NCI-H226 (cell line): ENCODE measurements at places on chromosomes 1 and 21.

GRCh38 chr21:17359781-17360180, 153.1 kb upstream of the CXADR start:
- no peak for DNase-seq

DNA sequence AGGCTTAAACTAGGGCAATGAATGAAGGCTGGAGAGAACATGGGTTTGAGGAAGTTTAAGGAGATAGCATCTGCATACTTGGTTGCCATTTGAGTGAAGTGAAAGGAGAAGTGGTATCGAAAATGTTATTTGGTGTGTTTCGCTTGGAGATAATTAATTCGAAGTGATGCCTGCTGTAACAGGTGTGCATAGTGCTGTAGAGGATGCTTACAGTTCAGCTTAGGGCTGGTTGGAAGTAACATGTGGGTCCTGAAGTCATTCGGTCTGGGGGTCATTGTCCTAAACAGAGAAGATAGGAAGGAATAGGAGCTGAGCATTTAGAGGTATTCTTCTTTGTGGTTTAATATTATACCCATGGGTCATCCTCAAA, 301 bp upstream of the NUDT17 start:
- no peak for DNase-seq

GRCh38 chr1:67759066-67759465, 74.1 kb downstream of the GADD45A start:
- no peak for DNase-seq

GRCh38 chr1:114671011-114671938, 1.4 kb upstream of the DENND2C start:
- peak; percentile 2 for DNase-seq

GRCh38 chr1:43999455-43999854, 8.1 kb downstream of the CCDC24 start:
- DNase-seq: peak; percentile 84

- no peak for DNase-seq
Measured at GRCh38 chr1:25566730-25567341, 23.4 kb downstream of the LDLRAP1 start.

DNA sequence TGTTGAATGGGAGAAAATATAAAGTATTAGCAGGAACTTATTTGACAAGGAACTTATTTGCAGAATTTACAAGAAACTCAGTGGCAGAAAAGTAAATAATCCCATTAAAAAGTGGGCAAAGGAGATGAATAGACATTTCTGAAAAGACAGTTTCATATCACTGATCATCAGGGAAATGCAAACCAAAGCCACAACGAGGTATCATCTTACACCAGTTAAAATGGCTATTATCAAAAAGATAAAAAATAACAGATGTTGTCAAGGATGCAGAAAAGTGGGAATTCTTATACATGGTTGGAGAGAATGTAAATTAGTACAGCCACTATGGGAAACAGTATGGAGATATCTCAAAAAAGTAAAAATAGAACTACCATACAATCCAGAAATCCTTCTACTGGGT, 61.0 kb downstream of the SYT14 start:
- DNase-seq: no peak

DNA sequence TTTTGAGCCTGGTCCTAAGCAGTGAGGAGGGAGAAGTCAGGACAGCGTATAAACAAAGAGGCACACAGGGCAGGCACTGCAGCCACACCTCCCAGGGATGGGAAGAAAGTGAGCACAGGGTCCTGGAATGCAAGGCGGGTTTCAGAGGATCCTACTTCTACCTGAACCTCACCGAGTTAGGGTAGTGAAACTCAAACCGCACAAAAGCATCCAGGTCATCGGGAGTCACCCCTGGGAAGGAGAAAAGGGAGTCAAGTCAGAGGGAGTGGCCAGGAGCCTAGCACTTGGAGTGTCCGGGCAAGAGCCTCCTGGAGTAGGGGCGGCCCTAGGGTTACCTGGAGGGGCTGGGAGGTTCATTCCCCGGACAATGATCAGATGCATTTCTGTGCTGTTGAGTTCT, 10.6 kb downstream of the CC2D1B start:
- no peak for DNase-seq

DNA sequence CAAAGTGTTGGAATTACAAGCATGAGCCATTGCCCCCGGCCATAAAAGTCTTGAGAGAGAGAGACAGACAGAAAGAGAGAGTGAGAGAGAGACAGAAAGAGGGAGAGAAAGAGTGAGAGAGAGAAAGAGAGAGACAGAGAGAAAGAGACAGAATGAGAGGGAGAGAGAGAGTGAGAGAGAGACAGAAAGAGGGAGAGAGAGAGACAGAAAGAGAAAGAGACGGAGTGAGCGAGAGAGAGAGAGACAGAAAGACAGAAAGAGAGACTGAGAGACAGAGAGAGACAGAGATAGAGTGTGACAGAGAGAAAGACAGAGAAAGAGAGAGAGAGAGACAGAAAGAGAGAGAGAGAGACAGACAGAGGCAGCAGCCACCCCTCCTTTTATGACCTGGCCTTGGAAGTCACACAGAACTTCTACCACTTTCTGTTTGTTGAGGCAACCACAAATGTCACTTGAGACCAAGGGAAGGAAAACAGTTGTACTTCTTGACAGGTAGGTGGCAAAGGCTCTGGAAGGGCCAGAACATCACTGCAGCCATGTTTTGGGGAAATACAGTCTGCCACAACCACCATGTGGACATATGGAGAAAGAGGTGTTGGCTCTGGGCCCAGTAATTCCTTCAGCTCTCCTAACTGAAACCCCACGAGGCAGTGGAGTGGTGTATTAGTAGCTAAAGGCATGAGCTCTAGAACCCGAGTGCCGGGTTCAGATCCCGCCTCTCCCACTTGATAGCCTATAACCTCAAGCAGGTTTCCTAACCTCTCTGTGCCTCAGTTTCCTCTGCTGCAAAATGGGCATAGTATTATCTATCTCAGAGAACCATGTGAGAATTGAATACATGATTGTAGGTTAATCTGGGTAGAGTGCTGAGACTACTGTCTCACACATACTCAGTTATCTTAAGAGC, 50.6 kb downstream of the TNFRSF8 start:
- peak; percentile 12 for DNase-seq

DNA sequence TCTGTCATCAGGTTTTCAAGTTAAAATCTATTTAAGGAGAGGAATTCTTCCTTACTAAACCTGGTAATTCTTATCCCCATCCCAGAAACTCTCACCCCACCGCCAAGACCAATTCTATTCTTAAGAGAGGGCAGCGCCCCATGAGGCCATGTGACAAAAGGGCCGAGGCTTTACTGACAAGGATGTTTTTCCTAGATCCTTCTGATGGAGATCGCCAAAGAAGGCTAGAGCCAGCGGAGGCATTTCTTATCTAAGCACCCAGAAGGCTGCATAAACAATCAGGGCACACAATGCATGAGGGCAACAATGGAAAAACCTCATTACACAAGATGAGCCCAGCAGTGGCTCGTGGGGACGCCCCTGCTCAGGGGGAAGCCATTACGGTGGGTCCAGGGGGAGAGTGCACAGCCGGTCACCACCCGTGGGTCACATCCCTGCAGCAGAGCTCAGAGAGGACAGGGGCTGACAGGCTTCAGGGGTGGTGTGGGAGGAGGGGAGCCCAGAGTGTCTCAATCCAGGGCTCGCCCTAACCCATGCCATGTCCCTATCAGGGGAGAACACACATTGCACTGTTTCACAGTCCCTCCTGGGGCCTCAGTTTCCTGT, 88.7 kb downstream of the ITPKB start:
- no peak for DNase-seq

DNA sequence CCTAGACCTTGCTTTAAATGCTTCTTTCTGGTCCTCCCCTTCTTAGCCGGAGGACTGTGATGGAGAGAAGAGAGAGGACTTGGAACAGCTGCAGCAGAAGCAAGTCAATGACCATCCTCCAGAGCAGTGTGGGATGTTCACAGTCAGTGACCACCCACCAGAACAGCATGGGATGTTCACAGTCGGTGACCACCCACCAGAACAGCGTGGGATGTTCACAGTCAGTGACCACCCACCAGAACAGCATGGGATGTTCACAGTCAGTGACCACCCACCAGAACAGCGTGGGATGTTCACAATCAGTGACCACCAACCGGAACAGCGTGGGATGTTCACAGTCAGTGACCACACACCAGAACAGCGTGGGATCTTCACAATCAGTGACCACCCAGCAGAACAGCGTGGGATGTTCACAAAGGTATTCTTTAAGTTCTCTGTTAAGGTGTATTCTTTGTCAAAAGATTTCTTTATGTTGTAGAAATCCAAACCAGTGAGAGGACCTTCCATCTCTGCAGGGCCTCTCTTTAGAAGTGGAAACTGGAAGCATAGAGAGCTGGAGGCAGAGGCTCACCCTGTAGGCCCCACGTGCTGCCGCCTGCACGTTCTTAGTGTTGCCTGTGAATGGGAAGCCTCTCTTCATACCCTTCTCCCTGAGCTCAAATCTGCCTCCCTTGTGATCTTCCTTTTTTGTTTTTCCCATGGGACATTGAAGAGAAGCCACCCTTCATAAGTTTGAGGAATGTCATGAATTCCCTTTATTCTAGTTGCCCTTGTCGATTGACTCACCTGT, 10.6 kb downstream of the PCNT start:
- DNase-seq: no peak

- DNase-seq: no peak
Measured at GRCh38 chr1:1183221-1183747, 9.6 kb downstream of the TTLL10 start.

DNA sequence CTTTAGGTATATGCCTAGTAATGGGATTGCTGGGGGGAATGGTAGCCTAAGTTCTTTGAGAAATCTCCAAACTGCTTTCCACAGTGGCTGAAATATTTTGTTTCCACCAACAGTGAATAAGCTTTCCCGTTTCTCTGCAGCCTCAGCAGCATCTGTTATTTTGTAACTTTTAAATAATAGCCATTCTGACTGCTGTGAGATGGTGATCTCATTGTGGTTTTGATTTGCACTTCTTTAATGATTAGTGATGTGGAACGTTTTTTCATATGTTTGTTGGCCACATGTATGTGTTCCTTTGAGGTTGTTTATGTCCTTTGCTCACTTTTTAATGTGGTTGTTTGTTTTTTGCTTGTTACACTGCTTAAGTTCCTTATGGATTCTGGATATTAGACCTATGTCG, 237.4 kb downstream of the CENPF start:
- DNase-seq: no peak

- DNase-seq: no peak
Measured at GRCh38 chr1:22287946-22288520, 145.1 kb upstream of the WNT4 start.

- no peak for DNase-seq
Measured at GRCh38 chr21:29939924-29940275, at the start of gene GRIK1. TSS of gene GRIK1 (minus strand) at chr21:29939996.

- DNase-seq: no peak
Measured at GRCh38 chr1:51669272-51669671, 52.4 kb downstream of the OSBPL9 start.

DNA sequence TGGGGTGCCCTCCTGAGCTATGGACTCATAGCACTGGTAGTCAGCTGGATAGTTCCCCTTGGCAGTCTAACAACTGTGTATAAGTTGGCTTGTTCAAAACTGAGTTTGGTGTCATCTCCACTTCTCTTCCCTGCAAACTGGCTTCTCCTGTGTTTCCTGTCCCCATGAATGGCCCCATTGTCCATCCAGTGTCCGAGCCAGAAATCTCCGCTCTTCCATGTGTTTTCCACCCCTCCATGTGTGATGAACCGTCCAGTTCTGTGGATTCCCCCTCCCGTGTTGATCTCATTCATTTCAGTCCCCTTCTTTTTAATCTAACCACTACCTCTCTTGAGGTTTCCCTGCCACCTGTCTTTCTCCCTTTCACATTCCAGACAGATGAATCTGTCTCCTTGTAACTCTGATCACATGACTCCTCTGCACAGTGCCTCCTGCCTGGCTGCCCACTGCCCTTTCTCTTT, 195.7 kb downstream of the ROR1 start:
- DNase-seq: peak; percentile 93

DNA sequence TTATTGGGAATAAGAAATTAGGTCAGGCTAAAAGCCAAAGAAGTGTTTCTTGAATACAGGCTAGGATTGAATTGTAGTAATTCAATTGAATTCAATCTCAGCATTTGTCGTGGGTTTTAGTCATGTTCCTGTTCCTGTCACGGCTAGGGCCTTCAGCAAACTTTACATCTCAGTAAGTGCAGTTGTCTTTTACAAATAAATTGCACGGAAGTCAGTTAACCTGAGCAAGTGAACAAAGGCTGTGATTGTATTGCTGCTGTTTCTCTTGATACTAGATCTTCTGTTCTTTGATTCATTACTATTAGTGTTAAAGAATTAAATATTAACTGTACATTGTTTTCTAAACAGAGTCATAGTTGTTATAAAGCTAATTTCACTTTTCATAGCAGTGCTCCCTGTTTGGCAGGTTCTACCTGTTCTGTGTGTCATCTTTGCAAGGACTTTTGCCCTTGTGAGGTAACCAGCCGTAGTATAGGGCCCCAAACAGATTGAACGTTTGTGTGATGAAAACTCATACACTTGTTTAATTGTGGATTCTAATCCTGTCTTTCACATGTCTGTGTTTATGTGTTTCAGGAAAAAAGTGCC, 164.4 kb downstream of the EDEM3 start:
- DNase-seq: no peak

GRCh38 chr1:20250340-20250989, 40.2 kb upstream of the VWA5B1 start:
- DNase-seq: no peak

DNA sequence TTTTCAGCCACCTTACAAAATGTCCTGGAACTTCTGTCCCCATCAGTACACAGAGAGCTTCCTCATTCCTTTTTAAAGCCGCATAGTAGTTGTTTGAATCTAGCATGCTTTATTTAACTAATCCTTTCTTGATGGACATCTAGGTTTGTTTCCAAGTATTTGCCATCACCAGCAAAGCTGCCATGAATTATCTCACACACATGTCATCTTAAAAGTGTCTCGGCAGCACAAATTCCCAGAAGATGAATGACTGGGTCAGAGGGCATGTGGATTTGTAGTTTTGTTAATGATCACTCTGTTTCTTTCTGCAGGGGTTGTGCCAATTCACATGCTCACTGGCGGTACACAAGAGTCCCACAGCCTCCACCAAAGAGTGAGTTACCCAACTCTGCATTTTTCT, 68.3 kb downstream of the CLIC6 start:
- DNase-seq: no peak

- no peak for DNase-seq
Measured at GRCh38 chr1:21651214-21652042, 17.7 kb downstream of the RAP1GAP start.

DNA sequence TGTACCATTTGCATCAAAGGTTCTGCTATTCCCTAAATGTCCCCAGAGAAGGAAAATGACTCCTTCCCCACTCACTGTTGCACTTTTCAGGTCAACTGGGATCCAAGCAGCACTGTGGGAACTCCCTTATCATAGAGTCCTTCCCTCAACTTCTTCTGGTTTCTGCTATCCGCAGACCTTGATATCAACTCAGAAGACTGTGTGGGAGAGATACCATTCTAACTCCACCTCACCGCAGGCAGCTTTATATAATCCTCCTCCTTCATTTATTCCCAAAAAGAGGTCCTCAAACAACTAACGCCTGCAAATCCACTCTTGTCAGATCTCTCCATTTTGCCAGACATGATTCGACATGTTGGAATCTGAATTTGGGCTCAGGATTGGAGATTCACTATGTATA, 27.3 kb downstream of the LHX9 start:
- no peak for DNase-seq

DNA sequence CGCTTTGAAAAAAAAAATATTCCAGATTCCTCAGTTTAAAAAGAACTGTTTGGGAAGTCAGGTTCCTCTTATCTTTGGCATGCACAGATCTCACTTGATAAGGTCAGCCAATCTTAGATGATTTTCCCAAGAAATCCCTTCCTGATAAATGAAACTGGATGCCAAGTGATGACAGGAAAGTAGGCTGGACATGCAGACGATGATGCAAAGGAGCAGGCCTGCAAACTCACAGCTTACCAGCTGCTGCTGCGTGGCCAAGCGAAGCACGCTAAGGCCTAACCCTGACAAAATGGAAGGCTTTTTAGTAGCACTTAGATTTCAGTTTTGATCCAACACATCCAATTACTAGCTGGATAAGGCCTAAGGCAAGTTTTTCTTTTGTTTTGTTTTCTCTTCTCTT, 10.1 kb downstream of the TADA1 start:
- peak; percentile 16 for DNase-seq
